Iris pigment epithelial cell (primary cell): ENCODE measurements at places on chromosomes 5 and 9.

- DNase-seq: no peak
Measured at GRCh38 chr9:89475891-89476440, 21.9 kb downstream of the SEMA4D start.

DNA sequence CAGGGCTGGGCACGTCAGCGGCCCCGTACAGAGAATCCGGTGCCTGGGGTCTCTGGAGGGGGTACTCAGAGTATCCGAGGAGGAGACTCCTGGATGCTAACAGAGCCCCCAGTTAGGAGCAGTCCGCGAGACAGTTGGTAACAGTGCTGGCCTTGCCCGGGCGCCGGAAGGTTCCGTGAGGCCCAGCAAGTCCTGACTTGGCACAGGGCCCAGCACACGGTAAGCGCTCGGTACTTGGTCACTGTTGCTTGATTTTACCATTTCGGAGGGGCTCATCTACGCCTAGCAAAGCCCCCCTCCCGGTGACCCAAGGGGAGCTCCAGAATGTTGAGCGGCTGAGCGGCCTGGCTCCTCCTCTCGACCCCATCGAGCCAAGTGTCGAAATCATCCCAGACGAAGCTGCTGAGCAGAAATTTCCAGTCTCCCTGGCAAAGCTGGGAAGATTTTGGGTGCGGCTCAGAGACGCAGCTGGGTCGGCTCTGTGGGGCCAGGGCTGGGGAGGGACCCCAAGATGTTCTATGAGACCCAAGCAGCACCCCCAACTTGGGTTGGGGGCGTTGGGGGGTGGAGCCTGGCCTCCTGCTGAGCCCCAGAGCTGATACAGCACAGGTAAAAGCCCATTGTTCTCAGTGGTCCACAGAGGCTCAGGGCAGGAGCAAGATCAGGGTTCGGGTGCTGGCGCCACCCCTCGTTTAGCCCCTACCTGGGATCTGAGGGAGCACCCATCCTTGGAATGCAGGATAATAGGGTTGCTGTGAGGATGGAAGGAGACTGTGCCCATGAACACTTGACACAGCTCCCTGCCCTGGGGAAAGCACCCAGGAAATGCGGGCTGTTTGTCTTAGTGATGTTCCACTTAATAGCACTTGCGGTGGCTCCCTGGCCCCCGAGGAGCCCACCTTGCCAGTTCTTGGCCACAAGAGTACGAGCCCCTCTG lies 137.2 kb downstream of the C9orf50 start:
- DNase-seq: peak; percentile 95

DNA sequence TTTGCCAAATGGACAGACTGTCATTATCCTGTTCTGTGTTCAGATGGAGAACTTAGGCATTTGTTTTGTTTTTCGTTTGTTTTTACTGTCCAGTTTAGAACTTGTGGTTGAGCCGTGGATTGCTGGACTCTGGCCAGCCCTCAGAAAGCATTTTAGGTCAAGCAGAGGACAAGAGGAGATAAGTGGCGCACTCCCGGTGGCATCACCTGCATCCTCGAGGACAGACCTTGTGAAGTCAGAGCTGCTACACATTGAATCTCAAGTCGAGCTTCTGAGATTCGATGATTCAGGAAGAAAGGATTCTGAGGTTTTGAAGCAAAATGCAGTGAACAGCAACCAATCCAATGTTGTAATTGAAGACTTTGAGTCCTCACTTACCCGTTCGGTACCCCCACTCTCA lies 8.9 kb downstream of the MTRR start:
- DNase-seq: peak; percentile 78

GRCh38 chr5:101991486-101991885 lies 304.6 kb downstream of the SLCO4C1 start:
- DNase-seq: no peak

DNA sequence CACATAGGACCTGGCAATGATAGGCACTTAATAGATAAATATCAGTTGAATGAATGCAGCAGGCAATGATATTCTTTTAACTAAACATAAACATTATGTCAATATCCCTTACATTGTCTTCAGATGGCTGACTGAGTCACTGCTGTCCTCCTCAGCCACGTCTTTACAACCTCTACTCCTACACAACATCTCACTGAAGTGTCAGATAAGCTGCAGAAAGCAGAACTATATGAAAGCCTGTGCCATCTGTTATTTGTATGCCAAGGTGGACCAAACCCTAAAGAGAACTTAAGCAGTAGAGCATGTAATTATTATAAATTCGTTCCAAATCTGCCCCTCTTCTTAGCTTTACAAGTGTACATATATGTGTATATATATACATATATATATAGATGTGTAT lies 271.2 kb downstream of the RASEF start:
- no peak for DNase-seq

- peak; percentile 95 for DNase-seq
Measured at GRCh38 chr5:154221371-154221896, 30.9 kb downstream of the GALNT10 start.

- peak; percentile 93 for DNase-seq
Measured at GRCh38 chr9:128218518-128219389, 15.6 kb downstream of the DNM1 start.

GRCh38 chr9:106177216-106177615 lies 482.9 kb downstream of the TMEM38B start:
- DNase-seq: no peak

DNA sequence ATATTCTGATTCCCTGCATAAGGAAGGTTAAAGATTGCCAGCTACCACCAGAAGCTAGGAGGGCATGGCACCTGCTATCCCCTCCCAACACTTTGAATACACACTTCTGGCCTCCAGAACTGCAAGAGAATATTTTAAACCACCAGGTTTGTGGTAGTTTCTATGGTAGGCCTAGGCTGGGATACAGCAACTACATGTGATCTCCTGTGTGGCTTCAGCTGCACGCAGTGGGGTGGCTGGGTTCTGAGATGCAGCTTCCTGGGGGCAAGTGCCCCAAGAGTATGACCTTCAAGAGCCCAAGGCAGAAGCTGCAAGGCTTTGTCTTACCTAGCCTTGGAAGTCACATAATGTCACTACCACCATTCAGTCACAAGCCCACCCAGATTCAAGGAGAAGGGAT lies 39.6 kb downstream of the GCNT4 start:
- no peak for DNase-seq

DNA sequence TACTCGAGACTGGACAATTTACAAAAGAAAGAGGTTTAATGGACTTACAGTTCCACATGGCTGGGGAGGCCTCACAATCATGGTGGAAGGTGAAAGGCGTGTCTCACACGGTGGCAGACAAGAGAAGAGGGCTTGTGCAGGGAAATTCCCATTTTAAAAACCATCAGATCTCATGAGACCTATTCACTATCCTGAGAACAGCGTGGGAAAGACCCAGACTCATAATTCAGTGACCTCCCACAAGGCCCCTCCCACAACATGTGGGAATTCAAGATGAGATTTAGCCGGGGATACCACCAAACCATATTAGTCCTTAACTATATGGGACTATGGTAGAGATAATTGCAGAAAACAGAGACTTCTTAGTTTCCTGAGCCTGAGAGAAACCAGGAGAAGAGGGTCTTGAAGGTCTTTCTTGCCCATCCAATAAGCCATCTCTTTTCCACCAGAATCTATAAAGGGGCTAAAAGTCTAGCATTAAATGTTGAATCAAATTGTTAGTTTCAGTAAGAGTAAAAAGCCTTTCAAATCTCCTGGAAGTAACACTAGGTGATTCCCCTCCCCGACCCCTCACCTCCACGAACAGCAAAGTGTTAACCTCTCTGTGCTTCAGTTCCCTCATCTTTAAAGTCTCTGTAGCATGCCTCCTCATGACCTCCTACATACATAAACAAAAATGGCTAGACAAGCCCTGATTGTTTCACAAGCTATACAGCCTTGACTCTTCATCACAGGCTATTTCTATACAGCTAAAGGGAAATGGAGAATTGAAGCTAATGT lies 259.1 kb downstream of the TMEM167A start:
- no peak for DNase-seq

- no peak for DNase-seq
Measured at GRCh38 chr9:89631384-89631783, 26.6 kb downstream of the GADD45G start.

- no peak for DNase-seq
Measured at GRCh38 chr5:137024044-137024443, 475.1 kb downstream of the SPOCK1 start.

DNA sequence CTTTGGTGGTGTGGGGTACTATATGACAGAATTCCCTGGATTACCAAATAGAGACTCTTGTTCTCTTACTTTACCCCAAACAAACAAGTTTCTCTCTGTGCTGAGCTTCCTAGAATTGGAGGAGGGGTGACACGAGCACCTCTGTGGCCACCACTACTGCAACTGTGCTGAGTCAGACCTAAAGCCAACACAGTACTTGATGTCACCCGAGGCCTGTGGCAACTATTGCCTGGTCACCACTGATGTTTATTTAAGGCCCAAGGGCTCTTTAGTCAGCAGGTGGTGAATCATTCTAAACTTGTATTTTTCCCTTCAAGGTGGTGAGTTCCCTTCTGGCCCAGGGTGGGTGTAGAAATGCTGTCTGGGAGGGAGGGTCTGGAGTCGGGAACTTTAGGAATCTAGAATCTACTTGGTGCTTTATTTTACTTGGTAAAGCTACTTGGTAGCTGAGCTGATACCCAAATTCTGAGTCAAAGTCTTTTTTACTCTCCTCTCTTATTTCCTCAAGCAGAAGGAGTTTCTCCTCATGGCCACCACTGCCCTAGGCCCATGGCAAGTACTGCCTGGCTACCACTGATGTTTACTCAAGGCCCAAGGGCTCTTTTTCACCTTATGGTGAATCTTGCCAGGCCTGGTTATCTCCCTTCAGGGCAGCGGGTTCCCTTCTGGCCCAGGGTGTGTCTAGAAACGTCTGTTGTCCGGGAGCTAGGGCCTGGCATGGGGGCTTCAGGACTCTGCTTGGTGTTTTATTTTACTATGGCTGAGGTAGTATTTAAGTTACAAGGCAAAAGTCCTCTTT lies 9.8 kb downstream of the LURAP1L start:
- DNase-seq: peak; percentile 97

- DNase-seq: no peak
Measured at GRCh38 chr5:20609126-20609525, 621.1 kb upstream of the CDH18 start.

DNA sequence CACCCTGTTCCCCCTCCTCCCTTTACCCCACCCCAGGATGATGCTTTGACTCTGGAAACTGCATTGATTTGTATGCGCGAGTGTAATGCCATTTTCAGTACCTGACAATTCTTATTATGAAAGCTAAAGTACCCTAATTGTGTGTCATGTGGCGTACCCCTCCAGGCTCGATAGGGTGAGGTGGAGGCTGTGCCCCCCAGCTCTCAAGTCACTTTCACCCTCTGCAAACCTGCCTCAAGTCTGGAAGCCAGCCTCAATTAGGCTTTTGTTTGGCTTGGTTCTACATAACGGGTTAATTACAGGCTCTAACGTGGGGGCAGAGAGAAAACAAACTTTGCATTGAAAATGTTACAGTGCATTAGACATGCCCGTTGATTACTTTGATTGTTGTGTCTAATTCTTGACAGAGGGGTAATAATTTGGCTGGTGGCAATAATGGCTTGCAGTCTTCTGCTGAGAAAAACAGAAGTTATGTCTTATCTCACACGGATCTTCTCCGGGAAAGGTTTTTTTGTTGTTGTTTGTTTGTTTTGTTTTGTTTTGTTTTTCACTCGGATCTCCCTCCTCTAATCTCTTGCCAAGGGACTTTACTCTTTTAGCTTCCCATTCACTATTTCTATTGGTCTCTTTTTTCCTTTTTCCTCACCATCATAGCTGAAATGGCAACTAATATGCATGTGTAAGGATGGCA lies 12.6 kb downstream of the ISL1 start:
- DNase-seq: no peak

GRCh38 chr5:37867654-37868053 lies 27.8 kb upstream of the GDNF start:
- DNase-seq: no peak

DNA sequence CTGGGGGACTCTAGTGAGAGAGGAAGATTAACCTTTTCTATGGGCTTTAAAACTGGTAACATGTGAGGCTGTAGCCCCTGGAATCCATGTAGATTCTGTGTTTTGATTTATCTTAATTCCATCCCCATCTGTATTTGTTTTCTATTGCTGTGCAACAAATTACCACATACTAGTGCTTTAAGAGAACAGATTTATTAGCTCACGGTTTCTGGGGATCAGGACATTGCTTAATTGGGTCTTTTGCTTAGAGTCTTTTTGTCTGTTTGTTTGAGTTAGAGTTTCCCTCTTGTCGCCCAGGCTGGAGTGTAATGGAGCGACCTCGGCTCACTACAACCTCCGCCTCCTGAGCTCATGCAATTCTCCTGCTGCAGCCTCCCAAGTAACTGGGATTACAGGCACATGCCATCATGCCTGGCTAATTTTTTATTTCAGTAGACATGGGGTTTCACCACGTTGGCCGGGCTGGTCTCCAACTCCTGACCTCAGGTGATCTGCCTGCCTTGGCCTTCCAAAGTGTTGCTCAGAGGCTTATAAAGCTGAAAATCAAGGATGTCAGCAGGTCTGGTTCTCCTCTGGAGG lies 29.9 kb upstream of the GNA14 start:
- DNase-seq: no peak

DNA sequence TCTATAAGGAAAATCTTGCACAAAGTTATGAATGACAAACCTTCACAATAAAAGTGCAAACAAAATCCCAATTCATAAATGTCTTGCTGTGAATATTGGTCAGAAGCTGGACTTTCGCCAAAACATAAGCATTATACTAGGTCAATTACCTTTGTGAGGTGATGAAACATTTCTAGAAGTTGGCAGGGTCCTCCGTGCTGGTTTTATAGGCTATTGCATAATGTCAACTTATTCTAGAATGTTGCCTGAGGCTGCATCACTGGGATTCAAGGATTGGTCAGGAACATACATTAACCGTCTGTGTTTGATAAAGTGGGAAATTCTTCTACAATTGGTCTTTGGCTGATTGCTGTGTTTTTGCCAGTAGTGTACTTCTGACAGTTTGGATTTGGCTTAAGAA lies 49.8 kb upstream of the PALM2AKAP2 start:
- DNase-seq: no peak

- DNase-seq: no peak
Measured at GRCh38 chr5:10288592-10289219, 19.0 kb downstream of the CMBL start.

DNA sequence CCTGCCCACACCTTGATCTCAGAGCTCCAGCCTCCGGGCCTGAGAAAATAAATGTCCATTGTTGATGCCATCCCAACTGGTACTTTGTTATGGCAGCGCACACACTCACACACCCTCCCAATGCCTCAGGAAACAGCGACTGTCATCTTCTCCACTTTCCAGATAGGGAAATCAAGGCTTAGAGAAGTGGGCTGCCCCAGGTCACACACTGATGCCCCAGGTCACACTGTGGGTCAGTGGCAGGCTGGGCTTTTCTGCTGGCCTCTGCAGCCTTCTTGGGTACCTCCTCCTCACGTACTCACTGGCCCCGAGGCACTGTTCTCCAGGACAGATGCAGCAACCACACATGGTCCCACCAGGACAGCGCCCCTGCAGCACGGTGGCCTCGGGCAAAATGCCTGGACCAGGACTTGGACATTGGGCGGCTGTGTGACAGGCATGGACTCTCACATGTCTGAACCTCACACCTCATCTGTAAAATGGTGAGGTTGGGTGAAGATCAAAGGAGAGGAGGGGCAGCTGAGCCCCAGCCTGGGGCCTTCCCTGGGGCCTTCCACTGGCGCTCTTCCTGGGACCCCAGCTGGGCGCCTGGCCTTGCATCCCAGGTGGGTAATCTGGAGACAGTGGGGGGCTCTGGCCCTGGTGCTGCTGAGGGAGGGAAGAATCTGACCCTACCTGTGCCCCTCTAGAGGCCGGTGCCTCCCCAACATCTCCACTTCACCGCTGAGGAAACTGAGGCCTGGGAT lies 156.0 kb downstream of the COL23A1 start:
- no peak for DNase-seq

- DNase-seq: no peak
Measured at GRCh38 chr5:74409166-74409706, 231.3 kb downstream of the ENC1 start.

- peak; percentile 56 for DNase-seq
Measured at GRCh38 chr5:862367-863243, 11.8 kb upstream of the ZDHHC11 start.
